ENCODE measurements at places on chromosomes 16 and 17.

DNA sequence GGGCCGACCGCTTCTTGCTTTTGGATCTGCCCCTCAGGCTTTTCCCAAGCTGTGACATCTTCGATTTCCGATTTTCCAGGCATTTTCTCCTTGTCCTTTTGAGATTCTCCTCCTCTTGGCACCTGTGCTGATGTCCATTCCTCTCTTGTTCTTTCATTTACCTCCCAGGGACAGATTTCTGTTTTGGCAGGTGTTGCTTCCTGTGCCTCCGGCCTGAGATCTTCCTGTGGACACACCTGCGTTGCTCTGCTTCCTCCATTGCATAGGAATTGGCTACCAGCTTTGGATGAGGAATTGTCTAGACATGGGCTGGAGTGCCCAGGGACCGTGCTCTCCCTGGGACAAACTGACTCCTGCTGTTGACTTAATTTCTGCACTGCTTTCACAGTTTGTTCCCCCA is 15.1 kb downstream of the GPR179 start:
- DNase-seq, result no peak

GRCh38 chr17:34527908-34528470 is 51.4 kb upstream of the TMEM132E start:
- DNase-seq, result no peak

GRCh38 chr16:78496189-78496588 is 396.7 kb downstream of the WWOX start:
- DNase-seq, result no peak

GRCh38 chr16:28873543-28874201 is 4.6 kb upstream of the ATP2A1 start:
- DNase-seq, result peak; percentile 62

DNA sequence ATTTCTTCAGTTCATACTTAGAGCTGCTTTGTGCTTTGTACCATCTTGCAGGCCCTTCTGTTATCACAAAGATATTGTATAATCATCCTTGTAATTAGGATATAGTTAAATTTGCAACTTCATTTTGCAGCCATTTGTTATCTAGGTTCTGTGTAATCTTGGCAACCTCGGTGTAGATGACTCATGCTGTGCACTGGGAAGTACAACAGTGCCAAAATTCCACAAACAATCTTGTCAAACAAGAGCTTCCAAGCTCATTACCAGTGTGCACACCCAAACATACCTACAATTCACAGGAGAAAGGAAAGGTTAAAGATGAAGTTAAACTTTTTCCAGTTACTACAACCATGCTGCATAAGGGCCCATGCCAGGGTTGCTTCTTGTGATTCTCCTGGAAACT is 1231.8 kb downstream of the CDH11 start:
- DNase-seq, result no peak

- DNase-seq, result no peak
These were observed 115.6 kb downstream of the CDK5R1 start for GRCh38 chr17:32602396-32602795.

DNA sequence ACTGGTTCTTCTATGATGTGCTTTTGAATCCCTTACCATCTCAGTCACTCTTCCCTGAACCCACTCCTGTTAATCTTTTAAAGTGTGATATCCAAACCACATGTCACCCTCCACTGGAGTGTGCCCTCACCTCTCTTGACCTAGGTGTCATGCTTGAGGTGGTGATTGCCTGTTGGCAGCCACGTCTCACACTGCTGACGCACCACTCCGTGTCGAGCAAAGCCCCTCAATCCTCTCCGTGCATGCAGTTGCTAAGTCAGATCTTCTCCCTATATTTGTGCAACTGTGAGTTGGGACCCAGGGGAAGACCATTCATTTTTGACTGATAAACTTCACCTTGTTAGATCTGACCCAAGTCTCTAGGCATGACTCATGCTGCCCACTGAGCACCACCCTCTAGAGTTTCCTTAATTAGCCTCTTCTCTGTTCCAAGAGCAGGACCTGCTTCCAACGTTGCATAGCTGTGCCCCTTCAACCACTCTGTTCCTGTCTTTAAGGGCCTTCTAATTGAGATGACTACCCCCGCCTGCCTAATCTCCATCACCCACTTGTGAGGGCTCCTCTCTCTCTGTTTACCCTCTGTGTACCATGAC is 2.7 kb downstream of the MYH13 start:
- no peak for DNase-seq

- DNase-seq, result no peak
These were observed 15.3 kb downstream of the SGF29 start for GRCh38 chr16:28569021-28569420.

- DNase-seq, result peak; percentile 46
These were observed at the start of gene MTSS2 for GRCh38 chr16:70685938-70686375. MTSS2 (minus strand) TSS chr16:70686053; CDS start chr16:70685791, 262 bp downstream.

DNA sequence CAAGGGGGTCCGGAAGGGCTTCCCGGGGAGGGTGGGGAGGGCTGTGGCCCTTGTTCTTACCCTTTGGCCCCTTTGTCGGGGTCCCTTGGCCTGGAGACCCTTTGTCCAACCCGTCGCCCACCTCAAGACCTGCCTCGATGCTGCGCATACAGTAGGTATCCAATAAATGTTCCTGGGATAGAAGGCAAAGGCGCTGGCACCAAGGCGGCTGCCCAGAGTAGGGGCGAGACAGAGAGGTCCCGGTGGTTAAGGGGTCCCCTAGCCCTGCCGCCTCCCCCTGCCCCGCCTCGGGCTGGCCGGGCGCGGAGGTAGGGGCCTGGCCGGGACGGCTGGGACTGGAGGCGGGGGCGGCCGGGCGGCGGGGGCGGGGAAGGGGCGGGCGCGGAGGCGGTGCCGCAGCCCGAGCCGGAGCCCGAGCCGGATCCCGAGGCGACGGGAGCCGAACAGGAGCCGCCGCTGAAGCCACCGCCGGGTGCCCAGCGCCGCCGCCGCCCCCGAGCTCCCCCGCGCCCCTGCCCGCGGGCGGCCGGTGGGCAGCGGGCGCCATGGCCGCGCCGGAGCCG is at the start of gene NHERF2:
Gene NHERF2, plus strand, starts transcription at position 442 of the 563 bp plus-strand sequence. Its CDS starts 104 bp downstream, at position 546.
- no peak for DNase-seq

- DNase-seq, result no peak
These were observed 259.1 kb downstream of the C16orf95 start for GRCh38 chr16:87057951-87058560.

GRCh38 chr17:8867361-8867981 is at the start of gene PIK3R6:
PIK3R6 (minus strand) TSS chr17:8867674; CDS start chr17:8849794, 17,880 bp downstream.
- peak; percentile 26 for DNase-seq

GRCh38 chr17:55546991-55547664 is 35.9 kb upstream of the SMIM36 start:
- DNase-seq, result no peak

GRCh38 chr16:74107795-74108610 is 188.6 kb upstream of the PSMD7 start:
- DNase-seq, result peak; percentile 43

DNA sequence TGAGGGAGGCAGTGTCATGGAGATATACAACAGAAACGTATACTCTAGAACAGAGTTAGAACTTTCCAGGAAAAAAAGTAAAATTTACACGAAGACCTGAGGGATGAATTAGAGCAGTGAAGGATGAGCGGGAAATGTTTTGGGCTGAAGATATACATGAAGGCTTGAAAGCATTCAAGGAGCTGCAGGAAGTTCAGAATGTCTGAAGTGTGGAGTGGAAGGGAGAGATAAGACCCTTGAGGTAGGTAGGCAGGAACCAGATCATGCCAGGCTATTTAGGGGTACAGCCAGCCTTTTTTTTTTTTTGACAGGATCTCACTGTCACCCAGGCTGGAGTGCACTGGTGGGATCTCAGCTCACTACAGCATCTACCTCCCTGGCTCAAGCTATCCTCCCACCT is 3.2 kb upstream of the NLK start:
- DNase-seq, result no peak

DNA sequence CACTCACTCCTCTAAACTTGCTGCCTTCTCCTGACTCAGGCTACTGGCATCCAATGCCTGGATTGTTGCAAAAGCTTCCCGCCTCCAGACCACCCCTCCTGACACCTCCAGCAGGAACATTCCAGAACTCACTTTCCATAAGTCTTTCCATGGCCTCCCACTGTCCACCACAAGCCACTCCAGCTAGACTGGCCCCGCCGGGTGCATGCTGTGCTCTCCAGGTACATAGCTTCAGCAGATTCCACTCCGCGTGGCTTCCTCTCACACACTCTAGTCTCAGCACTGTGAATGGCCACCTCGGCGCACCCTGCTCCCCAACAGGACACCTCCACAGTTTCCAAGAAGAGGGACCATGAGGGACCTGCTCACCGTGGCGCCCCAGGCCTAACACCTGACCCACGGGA is 25.9 kb upstream of the FAAP100 start:
- no peak for DNase-seq

DNA sequence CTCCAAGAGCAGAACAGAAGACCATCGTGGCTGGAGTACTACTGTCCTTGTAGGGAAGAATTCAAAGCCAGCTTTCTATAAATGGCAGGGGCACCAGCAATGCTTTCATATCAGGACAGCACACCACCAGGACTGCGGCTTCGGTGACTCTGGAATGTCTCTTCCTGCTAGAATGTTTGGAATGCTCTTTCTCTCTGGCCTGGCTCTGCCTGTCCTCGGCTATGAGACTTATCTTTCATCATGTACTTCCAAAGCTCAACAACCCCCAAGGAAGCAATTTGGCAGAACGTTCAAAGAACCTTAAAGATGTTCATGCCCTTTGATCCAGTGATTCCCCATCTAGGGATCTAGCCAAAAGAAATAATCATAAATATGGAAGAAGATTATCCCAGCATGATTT is 52.7 kb upstream of the NOG start:
- no peak for DNase-seq

DNA sequence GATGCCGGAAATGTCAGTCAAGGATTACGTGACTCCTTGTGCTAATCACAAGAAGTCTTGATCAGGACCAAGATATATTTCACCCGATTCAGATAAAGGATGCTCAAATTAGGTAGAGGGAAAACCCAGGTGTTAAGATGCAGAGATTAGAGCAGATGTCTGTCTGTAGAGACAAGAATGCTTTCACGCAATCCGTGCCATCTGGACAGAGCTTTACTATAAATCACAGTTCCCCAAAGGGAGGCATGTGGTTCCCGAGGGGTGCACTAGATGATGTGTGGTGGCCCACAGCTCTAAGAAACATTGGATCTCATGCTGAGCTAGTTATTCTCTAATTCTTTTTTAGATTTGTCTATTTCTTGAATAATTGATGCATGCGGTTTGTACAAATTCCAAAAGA is 9.8 kb upstream of the MAP3K14 start:
- no peak for DNase-seq

DNA sequence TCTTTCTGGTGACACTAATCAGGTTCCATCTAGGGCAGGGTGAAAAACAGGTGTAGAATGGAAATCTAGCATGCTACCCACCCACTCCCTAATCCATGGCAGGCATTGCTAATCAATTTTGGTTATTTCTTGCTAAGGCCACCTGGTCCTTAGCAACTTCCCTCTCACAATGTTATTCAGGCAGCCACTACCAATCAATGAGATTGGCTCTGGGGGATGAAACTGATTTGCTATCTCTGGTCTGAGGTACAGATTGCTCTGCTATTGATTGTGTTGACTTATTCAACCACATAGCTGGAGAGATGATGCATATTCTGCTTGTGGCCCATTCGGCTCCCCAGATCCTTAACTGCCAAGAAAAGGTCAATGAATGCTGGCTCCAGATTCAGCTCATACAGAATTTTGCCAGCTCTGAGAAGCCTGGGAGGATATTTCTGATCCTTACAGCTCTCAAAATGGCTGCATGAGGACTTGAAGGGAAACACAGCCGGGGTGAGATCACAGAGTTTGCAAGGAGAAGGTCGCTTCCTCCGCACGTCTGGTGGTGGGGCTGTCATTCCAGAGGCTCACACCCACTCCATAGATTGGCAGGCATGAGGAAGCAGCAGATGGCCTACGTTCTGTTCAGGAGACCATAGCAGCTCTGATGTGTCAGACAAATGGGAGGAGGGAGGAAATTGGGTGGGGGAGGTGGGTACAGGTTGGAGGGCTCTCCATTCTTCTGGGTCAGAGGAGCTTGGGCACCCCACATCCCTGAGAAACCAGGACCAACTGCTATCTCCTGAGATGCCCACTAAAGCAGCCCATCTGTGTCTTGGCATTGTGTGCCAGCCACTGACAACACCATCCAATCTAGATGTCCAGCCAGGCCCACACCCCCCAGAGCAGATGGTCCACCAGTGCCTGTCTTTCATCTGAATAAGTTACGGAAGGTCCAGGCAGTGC is 22.3 kb downstream of the SEZ6 start:
- DNase-seq, result no peak

DNA sequence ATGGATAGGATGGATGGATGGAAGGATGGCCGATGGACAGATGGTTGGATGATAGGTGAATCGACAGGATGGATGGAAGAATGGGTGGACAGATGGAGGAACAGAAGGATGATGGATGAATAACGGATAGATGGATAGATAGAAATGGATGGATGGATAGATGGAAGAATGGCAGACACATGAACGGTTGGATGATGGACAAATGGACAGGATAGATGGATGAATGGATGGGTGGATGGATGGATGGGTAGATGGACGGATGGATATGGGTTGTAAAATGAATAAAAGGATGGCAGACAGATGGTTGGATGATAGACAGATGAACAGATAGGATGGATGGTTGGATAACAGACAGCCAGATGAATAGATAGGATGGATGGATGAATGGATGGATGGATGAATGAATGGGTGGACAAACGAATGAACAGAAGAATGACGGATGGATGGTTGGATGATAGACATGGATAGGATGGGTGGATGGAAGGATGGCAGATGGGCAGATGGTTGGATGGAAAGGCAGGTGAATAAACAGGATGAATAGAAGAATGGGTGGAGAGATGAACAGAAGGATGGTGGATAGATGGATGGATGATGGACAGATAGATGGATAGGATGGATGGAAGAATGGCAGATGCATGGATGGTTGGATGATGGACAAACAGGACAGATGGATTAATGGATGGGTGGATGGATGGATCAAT is 55.9 kb downstream of the DYNLRB2 start:
- DNase-seq, result no peak

DNA sequence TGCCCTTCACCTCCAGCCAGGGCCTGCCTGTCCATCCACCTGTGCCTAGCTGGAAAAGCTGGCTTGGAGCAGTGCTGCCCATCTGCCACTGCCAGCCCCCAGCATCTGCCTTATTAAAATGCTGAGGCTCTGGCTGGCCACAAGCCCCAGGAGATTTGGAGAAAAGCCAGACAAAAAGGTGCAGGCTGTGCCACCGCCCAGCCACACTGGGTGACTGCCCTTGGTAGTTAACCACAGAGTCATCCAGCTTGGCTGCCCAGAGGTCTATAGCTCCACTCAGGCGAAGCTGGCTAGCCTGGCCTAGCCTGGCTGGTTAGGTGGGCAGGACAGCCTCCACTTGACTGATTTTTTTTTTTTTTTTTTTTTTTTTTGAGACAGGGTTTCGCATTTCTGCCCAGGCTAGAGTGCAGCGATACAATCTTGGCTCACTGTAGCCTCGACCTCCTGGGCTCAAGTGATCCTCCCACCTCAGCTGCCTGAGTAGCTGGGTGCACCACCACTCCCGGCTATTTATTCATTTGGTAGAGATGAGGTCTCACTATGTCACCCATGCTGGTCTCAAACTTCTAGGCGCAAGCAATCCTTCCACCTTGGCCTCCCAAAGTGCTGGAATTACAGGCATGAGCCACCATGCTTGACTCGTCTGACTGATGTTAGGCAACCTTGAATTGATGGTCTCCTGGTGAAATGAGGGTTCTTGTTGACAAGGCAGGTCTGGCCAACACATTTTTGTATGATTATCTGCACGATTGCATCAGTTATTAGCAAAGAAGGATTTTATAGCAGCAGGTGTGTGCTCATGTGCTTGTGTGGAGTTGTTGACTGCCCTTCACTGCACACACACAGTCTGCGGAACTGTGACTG is 103.8 kb downstream of the RAB11FIP4 start:
- no peak for DNase-seq

All from activated CD4-positive, alpha-beta T cell treated with anti-CD3 and anti-CD28 coated beads, Interleukin-2, amount 10 ng/mL, durations not matched to agents 7 days and 5 days (primary cell).